ENCODE measurements at places on chromosomes 11 and 22.

DNA sequence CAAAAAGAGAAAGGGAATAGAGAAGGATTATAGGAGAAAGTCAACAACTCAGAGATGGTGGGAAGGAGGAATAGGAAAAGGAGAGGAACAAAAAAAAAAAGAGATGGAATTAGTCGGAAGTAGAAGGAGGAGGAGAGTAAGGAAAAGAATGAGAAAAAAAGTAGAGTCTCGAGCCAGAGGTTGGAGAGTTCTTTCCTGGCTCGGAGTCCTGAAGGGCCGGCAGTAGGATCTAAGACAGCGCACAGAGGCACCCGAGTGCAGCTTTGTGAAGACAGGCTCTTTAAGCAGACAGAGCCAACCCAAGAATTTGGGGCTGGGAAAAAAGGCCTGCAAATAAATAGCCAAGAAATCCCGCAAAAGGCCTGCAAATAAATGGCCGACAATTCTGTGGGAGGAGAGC is 170.4 kb upstream of the CCDC90B start:
- no peak for DNase-seq

- DNase-seq: no peak
These were observed 915.3 kb downstream of the LRRC4C start for GRCh38 chr11:40544162-40544561.

DNA sequence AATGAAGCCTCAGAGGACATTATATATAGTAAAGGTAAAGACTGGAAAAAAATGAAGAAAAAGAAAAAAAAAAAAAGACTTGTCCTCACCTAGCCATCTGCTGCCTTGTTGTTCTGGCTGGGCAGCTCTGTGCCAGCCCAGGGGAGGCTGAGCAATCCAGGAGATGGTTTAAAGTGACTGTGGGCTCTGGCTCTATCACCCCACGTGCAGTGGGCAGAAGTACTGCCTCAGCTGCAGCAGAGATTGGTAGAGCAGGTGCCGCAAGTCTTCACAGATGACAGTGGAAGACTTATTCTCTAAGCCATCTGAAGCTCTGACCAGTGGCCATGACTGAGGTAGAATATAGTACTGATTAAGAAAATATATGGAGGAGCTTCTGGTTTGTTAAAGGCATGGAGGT is 62.2 kb downstream of the SGSM3 start:
- DNase-seq: no peak

DNA sequence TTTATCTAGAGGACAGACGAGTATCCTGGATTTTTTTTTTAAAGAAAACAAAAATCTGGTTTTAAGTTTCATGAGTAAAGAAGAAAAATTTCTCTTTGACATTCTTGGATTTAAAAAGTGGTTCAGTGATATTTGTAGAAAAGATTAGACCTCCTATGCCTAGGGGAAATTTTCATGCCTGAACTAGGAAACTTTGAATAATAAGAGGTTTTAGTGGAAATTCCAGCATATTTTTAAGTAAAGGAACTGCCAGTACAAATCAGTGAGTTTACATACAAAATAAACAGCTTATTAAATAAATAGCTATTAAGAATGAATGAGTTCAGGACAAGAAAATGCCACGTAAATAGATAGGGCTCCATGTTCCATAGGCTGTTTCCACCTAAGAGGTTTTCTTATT is 17.5 kb downstream of the JAM3 start:
- no peak for DNase-seq

DNA sequence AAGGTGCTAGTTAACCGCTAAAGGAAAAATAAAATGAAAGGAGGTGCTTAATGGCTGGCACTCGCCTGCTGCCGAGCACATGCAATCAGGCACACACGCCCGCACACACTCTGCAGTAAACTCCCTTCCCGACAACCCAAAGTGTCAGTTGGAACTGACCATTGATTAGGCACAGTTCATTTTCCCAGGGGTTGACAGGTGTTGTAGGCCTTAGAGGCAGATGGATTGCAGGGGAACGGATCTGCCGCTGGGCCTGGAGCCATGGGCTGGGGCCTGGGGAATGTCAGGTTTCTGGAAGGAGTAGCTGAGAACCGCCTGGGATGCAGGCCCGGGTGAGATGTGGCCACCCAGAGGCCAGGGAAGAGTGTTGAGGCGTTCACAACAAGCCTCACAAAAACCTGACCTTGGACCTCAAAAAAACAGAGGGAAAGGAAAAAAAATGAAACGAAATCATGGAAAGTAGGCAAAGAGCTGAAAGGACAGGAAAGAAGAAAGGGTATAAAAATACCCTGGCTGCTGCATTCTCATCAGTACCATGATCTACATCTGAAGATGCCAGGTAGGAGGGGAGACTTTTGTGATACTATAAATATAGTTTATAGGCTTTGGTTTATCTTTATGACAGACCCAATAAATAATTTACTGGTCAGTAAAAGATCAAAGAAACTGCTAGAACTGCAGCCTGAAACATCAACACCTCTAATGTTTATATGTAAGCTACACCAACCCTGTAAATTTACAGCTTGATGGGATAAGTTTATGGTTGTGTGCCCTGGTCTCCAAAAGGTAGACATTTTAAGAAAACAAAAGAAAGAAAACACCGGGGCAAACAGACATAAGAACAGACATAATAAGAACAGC is 313.4 kb downstream of the BUD13 start:
- DNase-seq: no peak

- DNase-seq: peak; percentile 44
These were observed at the start of gene MTFP1 for GRCh38 chr22:30425616-30426387. Gene MTFP1 (plus strand): TSS chr22:30425768. CDS start chr22:30425880, 112 bp downstream.

- DNase-seq: no peak
These were observed 2.1 kb upstream of the RNF26 start for GRCh38 chr11:119332111-119332765.

DNA sequence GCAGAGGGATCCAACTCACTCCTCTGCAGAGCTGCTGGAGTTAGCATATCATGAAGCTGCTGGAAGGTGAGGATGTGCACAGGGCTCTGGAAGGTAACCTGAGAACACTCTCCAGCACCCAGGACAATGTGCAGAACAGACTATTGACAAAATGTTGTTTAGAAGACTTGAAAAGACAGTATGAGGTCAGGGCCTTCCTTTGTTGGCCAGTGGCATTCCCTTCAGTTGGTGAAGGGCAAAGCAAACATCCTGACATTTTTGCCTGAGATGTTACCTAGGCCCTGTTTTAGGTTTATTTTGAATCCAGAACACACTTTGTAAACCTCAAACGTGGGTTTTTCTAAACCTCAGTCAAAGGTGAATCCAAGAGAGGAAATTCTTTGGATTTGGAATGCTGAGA is 67.8 kb downstream of the DEPDC5 start:
- DNase-seq: no peak

DNA sequence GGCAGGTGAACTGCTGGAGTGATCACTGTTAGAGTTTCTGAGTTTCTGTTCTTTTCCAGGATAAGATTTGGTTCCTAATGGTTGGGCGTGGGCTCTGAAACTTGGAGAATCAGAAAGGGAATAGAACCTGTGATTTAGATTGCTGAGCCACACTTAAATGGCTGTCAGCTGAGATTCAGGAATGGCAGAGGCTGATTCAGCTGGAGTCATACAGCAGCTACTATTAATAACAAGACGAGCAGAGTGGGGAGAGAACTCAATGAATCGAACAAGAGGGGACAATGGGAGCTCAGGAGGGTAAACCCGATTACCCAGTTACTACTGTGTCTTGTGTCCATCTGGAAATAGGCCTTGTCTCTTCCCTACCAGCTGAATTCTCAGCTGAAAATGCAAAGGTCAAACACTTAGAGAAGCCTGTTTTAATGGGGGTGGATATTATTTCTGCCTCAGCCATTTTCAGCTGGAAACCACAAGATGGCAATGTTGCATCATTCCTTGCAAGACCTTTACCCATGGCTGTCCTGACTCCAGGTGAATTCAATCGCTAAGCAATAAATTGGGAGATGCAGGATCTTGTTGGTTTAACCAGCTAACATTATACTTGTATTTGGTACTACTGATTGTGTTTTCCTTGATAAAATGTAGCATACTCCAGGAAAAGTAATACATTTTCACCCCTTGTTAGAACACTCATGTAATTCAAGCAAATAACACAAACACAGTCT is 104.5 kb upstream of the RAG2 start:
- DNase-seq: no peak

DNA sequence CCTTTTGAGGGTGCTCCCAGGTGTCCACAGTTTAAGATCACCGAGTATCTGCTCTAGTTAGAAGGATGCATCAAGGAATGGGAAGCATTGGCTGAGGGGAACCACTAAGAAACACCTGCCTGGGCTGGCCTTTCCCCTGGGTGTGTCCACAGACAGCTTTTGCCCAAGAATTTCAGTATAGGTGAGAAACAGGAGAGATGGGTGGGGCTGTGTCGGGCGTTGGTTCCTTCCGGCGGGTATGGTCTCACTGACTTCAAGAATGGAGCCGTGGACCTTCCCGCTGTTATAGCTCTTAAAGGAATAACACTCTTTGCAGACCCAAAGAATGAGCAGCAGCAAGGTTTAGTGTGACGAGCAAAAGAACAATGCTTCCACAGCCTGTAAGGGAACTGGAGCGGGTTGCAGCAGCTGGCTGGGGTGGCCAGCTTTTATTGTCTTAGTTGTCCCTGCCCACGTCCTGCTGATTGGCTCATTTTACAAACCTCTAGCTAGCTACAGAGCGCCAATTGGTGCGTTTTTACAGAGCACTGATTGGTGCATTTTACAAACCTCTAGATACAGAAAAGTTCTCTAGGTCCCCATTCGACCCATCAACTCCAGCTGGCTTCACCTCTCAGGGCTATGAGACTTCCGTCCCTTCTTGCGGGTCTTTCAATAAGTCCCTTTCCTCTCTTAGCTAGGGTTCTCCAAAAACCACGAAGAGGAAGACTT is 2.4 kb downstream of the FADS1 start:
- DNase-seq: no peak

- DNase-seq: no peak
These were observed 16.0 kb downstream of the CDC45 start for GRCh38 chr22:19495562-19496323.

DNA sequence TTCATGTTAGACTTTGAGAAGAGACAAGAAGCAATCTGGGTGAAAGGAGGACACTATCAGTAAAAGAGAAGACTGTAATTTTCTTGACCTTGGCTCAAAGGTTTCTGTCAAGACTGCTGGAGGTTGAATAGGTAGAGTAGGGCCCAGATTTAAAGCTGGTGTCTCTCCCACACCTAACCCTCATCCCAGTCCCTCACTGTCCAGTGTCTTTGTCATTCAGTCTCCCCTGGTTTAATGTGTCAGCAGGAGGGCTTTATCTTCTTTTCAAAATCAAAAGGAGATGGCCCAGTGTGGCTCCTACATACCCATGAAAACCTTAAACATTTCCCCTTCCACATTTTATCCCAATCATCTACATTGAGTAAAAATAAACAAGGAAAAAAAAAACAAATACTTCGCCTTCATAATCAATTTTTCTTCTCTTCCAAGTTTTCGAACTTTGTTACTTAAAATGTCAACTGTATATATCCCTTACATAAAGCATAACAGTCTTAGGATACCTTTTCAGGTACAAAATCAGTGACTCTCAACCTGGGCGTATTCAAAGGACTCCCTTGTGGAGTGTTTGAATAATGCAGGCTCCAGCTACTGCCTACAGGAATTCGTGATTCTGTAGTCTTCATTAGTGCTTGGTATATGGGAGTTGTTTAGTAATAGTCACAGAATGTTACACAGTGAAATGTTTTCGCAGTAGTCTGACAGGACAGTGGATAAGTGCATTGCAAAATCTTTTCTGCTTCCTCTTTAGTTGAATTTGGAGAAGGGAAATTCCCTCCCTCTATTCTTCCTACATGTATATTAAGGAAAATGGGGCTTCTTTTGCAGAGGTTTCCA is 87.2 kb downstream of the FAT3 start:
- DNase-seq: no peak

DNA sequence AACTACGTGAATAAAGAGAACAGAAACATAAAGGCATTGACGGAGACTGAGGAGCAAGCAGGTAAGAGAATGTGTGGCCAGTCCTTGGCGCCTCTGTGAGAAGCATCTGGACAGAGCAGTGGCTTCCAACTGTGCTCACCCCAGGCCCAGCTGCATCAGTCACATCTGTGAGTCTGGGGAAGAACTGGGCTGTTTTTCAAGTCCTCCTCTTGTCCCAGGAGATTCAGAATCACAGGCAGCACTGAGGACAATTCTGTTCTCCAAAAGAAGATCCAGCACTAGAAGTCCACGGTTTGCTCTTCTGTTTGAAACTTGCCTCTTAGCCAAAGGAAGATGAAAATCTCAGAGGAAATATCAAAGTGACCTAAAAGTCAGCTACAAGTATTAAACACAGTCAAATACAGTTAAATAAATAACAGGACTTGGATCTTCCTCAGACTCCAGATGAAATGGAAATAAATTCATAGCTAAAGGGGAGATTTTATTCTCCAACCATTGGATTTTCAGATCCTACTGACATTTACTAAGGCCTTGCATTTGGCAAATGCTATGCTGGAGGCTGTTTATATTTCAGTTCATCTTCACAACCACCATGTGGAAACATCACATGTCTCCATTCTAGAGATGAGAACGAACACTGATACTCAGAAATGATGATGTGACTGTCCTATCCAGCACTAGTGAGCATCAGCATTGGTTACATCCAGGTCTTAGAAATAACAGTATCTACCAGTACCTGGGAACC is 14.1 kb downstream of the FAM181B start:
- no peak for DNase-seq

DNA sequence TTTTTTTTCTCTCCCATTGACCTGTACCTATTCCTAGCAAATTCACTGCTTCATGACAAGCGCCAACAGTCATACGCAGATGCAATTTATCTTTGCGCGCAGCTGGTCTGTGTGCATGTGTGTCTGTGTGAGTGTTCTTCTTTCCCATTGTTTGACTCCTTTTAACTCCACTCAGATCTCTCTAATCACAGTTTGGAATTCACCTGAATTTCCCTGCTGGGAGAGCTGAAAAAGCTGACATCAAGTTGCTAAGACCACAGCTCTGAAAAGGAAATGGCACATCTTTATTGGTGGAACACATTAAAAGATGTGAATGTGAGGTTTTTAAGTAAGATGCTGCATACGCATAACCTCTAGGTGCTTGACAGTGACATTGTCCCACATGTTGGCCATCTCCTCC is 187.4 kb upstream of the MTMR2 start:
- no peak for DNase-seq

- no peak for DNase-seq
These were observed 105.5 kb downstream of the MYO18B start for GRCh38 chr22:25847451-25847850.

- peak; percentile 39 for DNase-seq
These were observed 753 bp upstream of the PPARA start for GRCh38 chr22:46149512-46150033.

DNA sequence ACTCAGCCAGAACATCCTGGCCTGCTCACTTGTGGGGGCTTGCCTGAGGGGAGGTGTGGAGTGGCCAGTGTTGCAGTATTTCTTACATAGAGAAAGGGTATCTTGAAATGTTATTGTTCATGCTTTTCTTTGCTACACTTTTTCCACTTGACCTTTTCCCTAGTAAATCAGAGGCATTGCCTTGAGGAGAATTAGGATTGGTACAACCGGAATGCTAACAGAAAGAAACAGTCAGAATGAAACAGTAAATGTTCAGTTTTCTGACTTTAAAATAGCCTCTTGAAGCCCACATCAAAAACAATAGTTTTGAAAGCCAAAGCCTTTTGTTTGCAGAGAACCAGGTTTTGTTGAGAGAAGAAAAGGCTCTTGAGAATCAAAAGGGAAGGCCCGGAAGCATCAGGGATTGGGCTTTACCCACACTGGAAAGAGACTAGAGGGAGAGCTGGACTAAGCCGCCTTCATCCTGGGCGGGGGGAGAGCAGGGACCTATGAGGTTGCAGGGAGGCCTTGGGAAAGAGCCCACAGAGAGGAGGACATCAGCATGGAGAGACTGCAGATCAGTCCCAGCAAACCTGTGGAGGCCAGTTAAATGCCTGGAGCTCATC is 12.4 kb downstream of the ADM start:
- DNase-seq: no peak

Data from activated gamma-delta T cell (primary cell).